ENCODE measurements at places on chromosomes 3 and 15. TPM values are rescaled to one million over a fixed set of nuclear protein-coding genes. Genes with fewer than 3 reads are reported as not detected.

DNA sequence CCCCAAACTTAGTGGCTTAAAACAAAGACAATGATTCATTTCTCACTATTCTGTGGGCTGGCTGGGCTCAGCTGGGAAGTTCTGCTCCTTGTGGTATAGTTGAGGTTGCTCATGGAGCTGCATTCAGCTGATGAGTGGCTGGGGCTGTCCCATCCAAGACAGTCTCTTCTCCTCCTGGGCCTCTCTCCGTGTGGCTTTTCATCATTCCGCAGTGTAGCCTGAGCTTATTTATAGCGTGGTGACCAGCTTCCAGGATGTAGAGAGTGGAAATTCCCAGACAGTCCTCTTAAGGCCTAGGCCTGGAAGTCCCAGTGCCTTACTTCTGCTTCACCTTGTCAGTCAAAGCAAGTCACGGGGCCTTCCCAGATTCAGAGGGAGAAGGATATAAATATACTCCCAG lies 136.7 kb upstream of the DAZL start:
- no peak for DNase-seq

- DNase-seq, result no peak
Measured at GRCh38 chr3:157410945-157411344, 25.7 kb upstream of the PTX3 start.

The LYZL4 gene
- total RNA-seq, result not detected

GRCh38 chr15:79002581-79002980 lies 57.7 kb upstream of the CTSH start:
- no peak for DNase-seq

The TMCO5A gene
- not detected for total RNA-seq

DNA sequence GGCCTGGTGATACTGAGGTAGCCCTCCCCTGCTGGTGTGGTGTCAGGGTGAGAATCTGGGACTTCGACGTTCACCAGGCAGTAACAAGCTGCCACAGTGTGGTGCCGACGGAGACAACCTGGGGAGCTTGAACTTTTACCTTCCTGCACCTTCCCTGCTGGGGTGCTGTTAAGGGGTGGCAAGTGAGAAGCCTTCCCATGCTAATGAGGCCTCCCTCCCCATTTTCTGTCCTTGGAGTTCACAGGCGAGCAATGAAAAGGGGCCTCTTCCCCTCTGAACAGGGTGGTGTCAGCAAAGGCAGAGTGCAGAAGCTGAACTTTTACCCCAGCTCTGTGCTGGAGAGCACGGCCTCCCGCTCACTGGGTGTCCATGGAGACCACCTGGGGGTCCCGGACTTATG lies 13.5 kb downstream of the MAGEL2 start:
- no peak for DNase-seq

The TRANK1 gene
- total RNA-seq, result 13.9 TPM

The PXK gene
- 22.7 TPM for total RNA-seq

The CILP gene
- total RNA-seq, result not detected

DNA sequence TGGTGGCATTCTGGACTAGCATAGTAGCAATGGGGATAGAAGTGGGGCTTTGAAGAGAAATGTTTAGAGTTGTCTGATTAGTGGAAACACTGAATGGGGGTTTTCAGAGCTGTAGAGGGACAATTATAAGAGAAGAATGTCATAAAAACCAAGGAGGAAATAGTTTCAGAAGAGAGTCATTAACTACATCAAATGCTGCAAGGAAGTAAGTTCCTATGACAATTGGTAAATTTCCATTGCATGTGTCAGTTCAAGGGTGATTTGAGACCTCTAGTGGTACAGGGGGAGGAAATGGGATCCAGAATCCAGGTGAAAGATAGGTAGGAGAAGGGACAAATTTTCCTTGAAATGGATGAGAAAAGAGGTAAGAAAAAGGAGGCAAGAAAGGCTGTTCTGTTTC lies 68.3 kb upstream of the TBC1D5 start:
- DNase-seq, result peak; percentile 42

DNA sequence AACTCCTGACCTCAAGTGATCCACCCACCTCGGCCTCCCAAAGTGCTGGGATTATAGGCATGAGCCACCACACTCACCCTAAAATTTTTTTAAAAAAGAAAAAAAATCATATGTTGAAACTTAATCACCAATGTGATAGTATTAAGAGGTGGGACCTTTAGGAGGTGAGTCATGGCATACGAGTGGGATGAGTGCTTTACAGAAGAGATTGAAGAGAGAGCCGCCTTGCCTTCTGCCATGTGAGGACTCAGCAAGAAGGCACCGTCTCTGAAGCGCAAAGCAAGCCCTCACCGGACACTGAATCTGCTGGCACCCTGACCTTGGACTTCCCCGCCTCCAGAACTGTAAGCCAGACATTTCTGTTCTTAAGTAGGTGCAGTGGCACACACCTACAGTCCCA lies 5.5 kb downstream of the ARPIN start:
- no peak for DNase-seq

The FAM81A gene
- total RNA-seq, result not detected

DNA sequence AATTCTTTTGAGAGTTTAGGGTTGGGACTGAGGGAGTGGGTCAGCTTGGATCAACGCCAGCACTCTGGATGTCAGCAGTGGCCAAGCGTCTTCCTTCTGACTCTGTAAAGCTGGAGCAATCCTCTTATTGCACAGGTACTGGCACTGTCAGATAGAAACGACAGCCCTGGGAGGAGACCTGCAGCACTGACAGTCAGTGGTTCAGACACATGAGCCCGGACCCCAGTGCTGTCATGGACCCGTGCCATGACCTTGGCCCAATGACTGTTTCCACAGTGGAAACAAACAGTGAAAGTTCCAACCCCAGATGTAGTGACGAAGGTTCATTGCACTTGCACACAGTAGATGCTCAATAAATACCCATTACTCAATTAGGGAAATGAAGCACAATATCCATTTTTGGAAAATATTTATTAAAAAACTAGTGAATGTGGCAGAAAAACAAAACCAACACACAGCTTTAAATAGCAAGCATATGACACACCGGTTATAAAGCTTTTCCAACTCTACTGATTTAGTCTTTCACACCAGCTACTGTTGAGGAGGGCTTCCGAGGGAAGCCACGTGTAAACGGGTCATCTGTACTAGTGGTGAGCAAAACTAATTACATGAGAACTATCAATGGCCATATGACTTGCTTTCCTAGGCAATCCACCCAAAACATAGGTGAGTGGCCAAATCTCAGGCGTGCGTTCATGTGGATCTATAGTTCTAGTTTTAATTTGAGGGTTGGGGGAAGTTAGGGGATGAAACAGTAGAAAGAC lies 22.1 kb downstream of the SIAH2 start:
- DNase-seq, result no peak

The ZIC1 gene
- total RNA-seq, result under 0.01 TPM
